ENCODE measurements at places on chromosomes 6 and 20. TPM values are rescaled to one million over a fixed set of nuclear protein-coding genes. Genes with fewer than 3 reads are reported as not detected.
A peak's percentile ranks its signal among the peaks of the same experiment; 100 is the strongest.

Gene TREML1
- total RNA-seq: not detected

Gene C6orf141
- total RNA-seq: not detected

DNA sequence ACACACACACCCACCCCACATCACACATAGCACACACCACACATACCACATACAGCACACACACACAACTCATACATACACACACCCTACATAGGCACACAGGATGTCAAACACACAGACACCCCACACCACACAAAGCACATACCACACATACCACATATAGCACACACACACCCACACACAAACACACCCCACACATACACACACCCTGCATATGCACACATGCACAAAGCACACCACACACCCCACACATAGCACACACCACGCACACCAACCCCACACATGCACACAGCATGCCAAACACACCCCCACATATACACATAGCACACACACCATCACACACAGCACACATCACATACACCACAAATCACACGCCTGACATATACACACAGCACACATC is 79.1 kb downstream of the RAMACL start:
- DNase-seq: no peak

DNA sequence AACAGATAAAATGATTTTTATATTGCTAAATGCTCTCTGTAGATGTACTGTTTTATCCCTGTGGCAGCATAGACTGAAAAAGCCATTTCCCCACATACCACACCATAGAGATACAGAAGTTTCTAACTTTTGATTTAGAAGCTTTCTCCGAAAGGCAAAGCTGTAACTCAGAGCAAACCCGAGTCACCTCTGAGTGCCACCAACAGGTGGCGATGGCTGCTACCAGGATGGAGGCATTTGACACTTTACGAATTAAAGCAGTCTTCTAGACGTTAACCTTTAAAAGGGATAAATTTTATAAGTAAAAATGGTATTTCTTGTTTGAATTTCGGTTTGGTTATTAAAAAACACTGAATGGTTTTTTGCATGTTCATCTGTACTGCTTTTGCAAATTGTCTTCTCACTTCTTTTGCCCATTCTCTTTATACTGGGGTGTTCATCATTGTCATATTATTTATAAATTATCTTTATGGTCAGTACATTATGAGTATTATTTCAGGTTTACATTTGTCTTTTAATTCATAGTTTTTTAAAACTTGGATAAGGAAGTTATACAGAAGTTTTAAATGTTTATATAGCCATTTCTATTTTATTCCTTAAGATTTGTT is 201.0 kb upstream of the CEP162 start:
- DNase-seq: peak; percentile 60

Gene TNXB
- 0.37 TPM for total RNA-seq

Gene RGS17
- total RNA-seq: 1.2 TPM

DNA sequence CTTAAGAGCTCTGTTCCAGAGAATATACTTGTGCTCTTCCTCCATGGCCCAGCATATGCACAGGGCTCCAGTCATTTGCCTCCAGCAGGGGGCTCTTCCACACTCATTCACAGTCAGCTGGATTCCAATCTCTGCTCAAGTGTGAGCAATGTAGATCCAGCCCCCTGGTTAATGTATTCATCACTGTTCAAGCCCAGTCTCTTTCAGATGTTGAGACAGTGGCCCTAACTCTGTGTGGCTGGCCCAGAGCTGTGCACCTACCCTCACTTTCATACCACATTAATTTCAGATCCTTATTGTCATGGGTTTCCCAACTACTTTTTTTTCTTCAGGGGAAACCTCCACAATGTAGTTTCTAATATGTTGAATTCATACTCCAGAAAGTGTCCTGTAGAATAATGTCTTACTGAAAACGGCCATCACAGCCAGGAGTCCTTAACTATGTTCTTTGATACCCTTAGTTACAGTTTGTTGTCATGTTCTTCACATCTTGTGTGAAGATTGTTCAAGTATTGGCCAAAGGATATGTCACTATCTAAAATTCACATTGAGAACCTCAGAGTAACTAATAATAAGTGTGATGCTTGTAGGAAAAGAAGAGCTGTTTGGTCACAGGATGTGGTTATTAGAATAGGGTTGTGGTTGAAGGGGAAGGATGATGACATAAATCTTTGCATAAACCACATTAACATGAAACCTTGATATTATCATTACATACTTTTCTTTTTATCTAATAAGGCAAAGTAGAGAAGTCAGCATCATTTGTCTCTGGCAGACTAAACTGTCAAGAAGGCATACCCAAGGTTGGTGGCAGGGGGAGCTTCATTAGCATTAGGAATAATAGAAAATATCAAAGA is 14.4 kb upstream of the HLA-DQA1 start:
- peak; percentile 54 for DNase-seq

Gene SMAP1
- 13.1 TPM for total RNA-seq

Gene USP49
- 1.8 TPM for total RNA-seq

DNA sequence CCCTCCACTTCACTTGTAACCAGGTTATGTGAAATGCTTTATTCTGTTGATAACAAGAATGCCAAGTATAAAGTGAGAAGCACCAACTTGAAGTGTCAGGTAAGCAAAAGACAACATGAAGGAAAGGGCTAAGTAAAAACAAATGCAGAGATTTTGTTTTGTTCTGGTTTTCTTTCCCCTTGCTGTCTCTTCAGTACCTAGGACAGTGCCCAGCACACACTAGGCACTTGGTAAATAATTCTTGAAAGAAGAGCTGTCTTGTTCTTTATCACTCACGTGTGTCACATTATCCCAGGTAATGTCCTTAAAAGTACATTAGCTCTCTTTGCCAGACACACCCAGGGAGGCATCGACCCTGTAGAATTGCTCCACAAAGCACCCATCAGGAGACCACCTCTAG is 350.0 kb upstream of the IRAK1BP1 start:
- DNase-seq: no peak

- DNase-seq: no peak
Measured at GRCh38 chr20:59729506-59729905, 125.2 kb downstream of the PHACTR3 start.

GRCh38 chr6:160134779-160135547 is 13.3 kb downstream of the SLC22A1 start:
- DNase-seq: no peak

Gene PRDM13
- 2.6 TPM for total RNA-seq

All from SK-MEL-5 (cell line).